Activated CD4-positive, alpha-beta T cell treated with anti-CD3 and anti-CD28 coated beads, Interleukin-2, amount 10 ng/mL, durations not matched to agents 7 days and 5 days (primary cell): ENCODE measurements at places on chromosomes 2 and 18. TPM values are rescaled to one million over a fixed set of nuclear protein-coding genes. Genes with fewer than 3 reads are reported as not detected.

DNA sequence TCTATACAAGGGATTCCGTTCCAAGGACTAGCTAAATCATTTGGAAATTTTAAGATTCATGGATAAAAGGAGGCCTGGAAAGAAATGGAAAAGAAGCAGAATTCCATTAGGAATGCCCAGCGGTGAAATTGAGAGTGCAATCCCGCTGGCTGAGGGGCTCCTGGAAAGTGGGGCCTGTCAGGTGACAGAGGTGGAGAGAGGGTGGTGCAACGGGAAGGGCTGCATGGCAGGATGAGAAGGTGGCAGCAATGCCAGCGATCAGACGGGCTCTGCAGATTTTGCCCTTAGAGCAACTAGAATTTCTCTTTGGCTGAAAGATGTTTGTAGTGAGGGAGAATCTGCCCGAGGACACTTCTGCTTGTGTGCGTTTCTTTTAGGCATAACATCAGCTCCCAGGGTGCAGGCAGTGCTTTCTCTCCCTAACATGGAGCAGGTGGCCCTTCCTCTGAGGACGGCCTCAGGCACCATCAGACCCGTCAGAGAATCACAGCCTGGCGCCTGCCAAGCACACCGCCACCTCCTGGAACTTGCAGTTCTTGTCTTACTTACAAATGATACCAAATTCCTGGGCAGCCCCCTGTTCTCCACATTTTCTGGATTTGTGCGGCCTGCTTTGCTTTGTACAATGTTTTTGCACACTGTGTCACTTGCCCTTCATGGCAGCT lies 261.6 kb downstream of the NDUFA10 start:
- no peak for DNase-seq

DNA sequence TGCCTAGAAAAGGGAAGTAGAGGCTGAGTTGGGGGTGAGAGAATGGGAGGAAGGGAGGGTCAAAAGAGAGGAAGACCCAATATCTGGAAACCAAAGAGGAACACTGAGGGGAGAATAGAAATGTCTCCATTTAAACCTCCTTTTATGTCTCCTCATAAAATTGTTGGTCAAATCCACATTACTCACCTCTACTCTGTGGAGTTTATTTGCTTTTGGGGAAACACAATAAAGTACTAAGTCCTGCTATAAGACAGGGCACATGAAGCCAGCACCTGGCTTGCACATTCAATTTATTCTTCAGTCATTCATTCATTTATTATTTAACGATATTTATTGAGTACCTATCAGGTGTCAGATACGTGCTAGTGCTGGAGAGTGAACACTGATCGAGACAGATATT lies 60.3 kb upstream of the NFE2L2 start:
- no peak for DNase-seq

- no peak for DNase-seq
These were observed 48.2 kb upstream of the BIN1 start for GRCh38 chr2:127155028-127155581.

DNA sequence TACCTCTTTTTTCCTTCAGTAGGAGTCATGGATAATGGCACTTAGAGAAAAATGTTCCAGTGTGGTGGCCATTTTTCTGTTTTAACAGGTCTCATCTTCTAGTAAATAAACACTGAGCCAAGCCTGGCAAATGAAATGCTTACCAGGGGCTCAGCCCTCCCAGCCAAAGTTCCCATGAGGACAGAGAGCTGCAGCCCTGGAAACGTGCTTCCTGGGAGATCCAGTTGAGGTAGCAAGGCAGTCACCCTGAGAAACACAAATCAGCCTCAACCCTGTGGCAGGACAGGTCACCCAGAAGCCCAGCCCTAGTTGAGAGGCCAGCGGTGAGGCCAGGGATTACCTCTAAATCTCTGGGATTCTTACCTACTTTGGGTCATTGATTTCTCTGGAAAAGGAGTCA lies 140.1 kb downstream of the LNPK start:
- DNase-seq = no peak

DNA sequence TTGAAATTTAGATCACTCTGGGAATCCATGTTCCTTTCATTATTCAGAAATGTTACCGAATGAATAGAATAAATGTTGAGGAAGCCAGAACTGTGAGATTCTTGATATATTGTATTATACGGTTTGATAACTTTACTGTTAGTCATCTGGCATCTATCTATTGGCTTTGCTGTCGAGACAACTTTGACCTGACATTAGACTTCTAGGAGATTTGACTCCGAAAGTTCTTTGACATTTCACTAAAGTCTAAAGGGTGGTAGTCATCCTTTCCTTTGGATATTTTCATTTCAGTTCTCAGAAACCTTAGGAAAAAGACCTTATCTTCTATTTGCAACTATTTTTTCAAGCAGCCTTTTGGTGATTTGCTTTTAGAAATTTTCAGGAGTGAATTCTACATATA lies 1.9 kb downstream of the BMPR2 start:
- DNase-seq = no peak

DNA sequence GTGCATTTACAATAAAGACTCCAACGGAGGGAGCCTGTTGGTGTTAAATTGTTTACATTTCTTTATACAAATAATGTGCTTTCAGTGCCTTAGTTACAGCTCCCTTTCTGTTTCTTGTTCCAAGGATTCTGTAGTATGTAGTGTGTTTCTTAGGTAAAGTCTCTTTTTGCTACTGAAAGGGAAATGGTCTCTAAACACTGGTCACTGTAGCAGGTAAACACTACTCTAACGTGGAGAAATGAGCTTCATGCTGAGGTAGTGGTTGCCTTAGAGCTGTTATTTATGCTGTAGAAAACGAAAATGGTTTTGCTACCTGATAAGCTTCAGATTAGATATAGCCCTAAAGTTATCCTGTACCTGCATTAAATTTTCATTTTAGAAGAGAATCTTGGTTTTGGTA lies 163.6 kb downstream of the CAPN13 start:
- no peak for DNase-seq

GRCh38 chr2:12616456-12617156 lies 100.1 kb upstream of the TRIB2 start:
- no peak for DNase-seq

DNA sequence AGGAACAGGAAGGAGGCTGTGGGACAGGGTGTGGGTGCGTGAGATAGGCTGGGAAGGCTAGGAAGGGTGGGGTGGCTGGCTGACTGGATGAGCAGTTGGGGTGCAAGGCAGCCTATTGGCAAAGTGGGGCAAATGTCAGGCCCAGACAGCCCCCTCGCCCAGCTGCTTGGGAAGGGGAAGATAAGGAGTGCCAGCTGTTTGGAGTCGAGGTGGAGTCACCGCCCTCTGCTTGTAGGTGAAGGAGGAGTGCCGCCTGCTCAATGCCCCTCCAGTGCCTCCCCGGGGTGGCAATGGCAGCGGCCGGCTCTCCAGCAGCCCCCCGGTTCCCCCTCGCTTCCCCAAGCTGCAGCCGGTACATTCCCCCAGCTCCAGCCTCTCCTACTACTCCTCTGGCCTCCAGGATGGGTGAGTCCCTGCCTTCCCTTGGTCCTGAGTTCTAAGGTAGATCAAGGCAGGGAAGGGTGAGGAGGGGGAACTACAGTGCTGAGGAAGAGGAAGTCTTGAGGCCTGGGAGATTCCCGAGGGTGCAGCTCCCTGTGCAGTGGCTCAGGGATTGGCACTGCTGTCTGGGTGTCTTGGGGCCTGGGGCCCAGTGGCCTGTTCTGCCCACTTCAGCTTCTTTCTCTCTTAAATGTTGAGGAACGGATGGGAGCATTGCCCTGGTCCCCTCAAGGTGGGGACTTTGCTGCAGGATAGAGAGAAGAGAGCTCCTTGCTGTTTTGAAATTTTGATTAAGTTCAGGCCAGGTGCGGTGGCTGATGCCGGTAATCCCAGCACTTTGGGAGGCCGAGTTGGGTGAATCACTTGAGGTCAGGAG lies 13.3 kb downstream of the GAREM2 start:
- no peak for DNase-seq

DNA sequence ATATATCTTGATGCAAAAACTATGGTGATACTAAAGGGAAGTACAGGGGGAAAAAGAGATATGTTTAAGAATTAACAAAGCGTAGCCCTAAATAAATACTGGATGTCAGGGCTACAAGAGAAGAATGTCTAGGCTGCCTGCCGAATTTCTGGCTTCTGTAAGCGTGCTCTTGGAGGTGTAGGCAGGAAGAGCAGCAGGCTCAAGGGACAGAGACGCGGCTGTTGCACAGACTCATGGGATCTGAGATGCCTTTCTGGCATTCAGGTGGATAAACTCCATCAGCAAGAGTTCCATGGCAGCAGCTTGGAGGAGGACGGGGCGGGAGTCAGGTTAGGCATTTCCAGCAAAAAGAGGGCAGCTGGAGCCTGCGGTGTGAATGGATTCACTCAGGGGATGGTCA lies 123.2 kb upstream of the TWIST2 start:
- no peak for DNase-seq

DNA sequence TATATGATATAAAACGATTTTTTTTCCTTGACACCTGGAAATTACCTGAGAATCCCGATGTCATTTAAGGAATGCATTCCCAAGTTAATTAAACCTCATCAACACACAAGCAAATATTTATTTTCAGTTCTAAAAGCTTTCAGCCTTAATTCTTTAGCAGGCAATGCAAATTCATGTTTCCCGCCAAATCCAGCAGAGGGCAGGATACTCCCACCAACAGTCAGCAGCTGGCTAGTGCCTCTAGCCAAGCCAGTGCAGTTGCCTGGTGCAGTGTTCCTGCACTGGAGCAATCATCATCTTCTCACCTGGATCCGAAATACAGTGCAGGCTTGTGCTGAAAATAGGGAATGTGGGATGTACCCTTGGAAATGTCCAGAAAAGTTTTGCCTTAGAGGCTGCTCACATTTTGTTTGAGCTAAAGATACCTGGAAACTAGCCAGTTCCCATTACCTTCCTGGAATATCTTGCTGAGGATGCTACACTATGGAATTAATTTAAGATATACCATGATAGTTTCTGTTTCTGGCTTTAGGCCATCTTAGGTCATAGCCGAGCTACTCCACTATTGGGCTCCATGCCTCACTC lies 48.4 kb upstream of the CYTIP start:
- DNase-seq = peak; percentile 80

GRCh38 chr2:233301811-233302210 lies 5.8 kb upstream of the SAG start:
- DNase-seq = no peak

- DNase-seq = no peak
These were observed 9.3 kb downstream of the RMC1 start for GRCh38 chr18:23512641-23513040.

DNA sequence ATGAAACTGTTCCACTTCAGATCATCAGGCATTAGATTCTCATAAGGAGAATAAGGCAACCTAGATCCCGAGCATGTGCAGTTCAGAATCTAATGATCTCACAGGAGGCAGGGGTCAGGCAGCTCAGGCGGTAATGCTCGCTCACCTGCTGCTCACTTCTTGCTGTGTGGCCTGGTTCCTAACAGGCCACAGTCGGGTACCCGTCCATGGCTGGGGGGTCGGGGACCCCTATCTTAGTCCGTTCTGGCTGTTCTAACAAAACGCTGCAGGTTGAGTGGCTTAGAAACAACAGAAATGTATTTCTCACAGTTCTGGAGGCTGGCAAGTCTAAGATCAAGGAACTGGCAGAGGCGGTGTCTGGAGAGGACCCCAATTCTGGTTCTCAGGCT lies 79.2 kb downstream of the ASB1 start:
- no peak for DNase-seq

- no peak for DNase-seq
These were observed 567.0 kb downstream of the RIT2 start for GRCh38 chr18:42548493-42548892.

DNA sequence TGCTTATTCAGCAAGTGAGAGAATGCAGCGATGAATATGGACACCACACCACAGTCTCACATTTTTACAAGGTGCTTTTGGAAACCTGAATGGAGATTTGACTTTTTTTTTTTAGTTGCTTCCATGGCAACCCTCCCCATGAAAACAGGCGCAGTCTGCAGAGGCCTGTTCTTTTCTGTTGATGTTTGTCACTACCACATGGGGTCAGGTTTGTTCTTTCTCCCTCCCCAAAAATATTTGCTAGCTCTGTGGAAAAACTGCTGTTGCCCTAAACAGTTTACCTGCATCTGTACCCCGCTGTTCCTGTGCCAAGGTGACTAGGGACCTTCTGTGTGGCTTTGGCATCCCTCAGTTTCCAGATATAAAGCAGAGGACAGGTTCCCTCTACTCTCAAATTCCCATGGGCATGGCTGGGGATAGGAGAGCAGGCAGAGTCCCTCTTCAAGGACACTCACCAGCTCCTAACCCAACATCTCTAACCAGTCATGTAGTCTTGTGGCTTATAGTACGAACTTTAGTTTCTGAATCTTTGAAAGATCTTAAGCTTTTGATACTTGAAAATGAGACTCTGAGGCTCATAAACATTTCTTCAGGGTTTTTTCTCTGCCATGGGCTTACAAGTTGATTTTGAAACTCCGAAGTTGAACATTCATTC lies 14.7 kb upstream of the MAPRE2 start:
- peak; percentile 48 for DNase-seq

SLC9A2 gene
- not detected for total RNA-seq

KLHL30 gene
- total RNA-seq = not detected

TPO gene
- not detected for total RNA-seq

SLC4A3 gene
- not detected for total RNA-seq

SERPINB13 gene
- total RNA-seq = not detected

CCDC85A gene
- not detected for total RNA-seq

PID1 gene
- not detected for total RNA-seq

KCNE4 gene
- not detected for total RNA-seq

FOSL2 gene
- total RNA-seq = 47.0 TPM

ALPI gene
- not detected for total RNA-seq

CREG2 gene
- 0.52 TPM for total RNA-seq

GLI2 gene
- 0.12 TPM for total RNA-seq

CABLES1 gene
- total RNA-seq = 1.9 TPM

RBM43 gene
- total RNA-seq = 6.9 TPM
